Stimulated activated CD4-positive, alpha-beta T cell treated with anti-CD3 and anti-CD28 coated beads, Interleukin-2, amount 100 ng/mL, for 24 hours (primary cell): ENCODE measurements at places on chromosomes 7 and 10.

DNA sequence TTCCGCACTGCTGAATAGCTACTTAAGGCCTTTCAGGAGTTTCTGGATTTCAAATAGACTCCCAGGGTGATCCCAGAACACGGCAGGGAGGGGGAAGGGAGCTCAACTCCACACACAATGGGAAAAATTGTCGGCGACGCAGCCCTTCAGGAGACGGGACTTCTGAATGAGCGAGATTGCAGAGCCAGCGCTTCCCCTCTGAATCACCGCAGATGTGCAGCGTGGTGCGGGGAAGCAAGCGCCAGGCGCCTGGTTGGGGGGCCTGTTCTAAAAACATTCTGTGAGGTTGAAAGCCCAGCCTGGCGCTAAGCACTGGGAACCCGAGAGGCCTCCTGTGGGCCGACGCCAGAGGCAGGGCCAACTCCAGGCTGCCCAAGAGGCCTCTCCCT lies 163.3 kb downstream of the MAD1L1 start:
- no peak for DNase-seq

DNA sequence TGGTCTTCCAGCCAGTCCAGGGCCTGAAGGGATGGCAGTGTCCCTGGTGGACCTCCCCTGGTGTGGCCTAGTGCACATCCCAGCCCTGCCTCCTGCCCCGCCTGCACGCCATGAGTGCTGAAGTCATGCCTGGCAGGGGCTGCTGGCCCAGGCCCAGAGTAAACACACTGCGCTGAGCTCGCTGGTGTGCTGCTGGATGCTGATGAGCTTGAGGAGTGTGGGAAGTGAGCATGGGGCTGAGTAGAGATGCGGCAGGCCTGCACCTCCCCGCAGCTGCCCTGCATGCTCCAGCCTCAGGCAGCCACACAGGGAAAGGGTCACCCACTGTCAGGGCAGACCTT lies 43.2 kb downstream of the HTRA1 start:
- DNase-seq = no peak

- no peak for DNase-seq
Observed at GRCh38 chr7:24723178-24723530, 34.1 kb downstream of the GSDME start.

DNA sequence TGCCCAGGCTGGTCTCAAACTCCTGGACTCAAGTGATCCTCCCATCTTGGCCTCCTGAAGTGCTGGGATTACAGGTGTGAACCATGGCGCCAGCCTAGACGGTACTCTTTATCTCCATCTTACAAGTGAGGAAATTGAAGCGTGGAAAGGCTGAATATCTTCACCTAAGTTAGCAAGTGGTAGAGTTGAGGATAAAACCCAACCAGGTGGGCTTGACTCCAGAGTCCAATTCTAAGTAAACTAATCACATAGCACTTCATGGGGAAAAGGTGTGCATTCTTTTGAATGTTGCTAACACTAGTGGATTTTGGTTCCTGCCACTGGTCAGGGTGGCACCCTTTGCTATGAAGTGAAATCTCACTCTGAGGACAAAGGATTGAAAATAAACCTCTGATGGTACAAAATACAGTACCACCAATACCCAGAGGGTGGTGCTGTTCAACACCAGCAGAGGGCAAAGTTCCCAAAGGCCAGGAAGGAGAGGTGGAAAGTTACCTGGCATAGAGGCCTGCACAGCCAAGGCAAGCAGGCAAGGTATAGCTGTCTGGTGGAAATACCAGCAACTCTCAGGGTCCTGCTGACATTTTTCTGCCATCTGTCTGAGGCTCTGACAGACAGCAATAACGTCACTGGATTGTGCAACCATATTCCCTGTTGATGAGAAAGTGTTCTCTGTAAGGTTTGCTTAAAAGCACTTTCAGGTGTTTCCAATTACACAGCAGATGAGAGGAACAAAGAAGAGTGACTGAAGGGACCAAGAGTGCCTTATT lies 17.6 kb downstream of the ZDHHC16 start:
- no peak for DNase-seq

GRCh38 chr7:131747658-131748232 lies 191.3 kb upstream of the PODXL start:
- DNase-seq = no peak

- DNase-seq = no peak
Observed at GRCh38 chr10:88953662-88954061, 1.1 kb upstream of the ACTA2 start.

GRCh38 chr10:8006274-8006999 lies 48.1 kb upstream of the GATA3 start:
- no peak for DNase-seq

- no peak for DNase-seq
Observed at GRCh38 chr10:10817609-10818008, 200.1 kb upstream of the CELF2 start.

GRCh38 chr7:27576360-27576944 lies 86.2 kb downstream of the HIBADH start:
- no peak for DNase-seq

GRCh38 chr10:44395396-44395795 lies 10.5 kb upstream of the CXCL12 start:
- no peak for DNase-seq

- DNase-seq = no peak
Observed at GRCh38 chr10:70674560-70675495, 2.5 kb downstream of the ADAMTS14 start.

DNA sequence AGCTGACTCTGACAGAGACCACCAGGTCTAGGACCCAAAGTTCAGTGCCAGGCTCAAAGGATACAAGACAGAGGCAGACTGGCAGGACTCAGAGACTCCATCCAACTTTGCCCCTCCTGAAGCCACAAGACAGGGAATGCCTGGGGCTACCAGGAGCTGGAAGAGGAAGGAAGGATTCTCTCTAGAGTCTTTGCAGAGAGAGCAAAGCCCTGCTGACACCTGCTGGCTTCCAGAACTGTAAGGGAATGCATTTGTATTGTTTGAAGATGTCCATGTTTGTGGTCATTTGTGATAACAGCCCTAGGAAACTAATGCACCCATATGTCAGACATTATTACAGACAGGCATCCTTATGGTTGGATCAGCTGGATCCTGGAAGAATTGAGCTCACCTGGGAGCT lies 132.3 kb upstream of the C7orf33 start:
- DNase-seq = no peak

GRCh38 chr7:136956232-136956631 lies 87.8 kb downstream of the CHRM2 start:
- DNase-seq = no peak

GRCh38 chr7:104794154-104794553 lies 219.9 kb upstream of the KMT2E start:
- no peak for DNase-seq

- no peak for DNase-seq
Observed at GRCh38 chr7:135409845-135410542, 99.9 kb downstream of the CNOT4 start.

DNA sequence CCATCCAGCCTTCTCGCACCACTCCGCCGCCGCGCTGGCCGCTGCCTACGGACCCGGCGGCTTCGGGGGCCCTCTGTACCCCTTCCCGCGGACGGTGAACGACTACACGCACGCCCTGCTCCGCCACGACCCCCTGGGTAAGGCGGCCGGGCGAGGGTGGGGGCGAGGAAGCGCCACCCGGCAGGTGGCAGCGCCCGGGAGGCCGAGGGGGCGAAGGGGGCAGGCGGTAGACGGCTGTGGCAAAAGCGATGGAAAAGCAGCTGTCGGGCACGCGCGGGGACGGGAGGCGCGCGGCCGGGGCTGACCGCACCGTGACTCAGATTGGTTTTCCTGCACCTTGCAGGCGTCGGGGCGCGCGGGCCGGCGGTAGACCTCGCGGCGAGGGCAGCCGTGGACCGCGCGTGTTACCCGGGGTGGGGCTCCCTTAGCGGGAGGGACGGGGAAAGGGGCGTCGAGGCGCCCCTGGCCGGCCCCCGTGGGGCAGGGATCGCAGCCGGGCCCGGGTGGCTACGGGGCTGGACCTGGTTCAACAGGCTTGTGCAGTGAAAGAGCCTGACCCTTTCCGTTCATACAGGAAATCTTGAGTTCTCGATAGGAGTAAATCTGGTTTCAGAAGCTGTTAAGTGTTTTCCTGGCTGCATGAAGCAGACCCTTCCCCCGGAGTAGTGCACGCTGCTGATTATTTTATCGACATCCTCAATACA lies 608 bp downstream of the HHEX start:
- DNase-seq = peak; percentile 62

GRCh38 chr10:132480356-132480755 lies 57.2 kb upstream of the INPP5A start:
- DNase-seq = no peak

GRCh38 chr7:65475734-65476319 lies 102.2 kb downstream of the ZNF92 start:
- DNase-seq = no peak

- DNase-seq = no peak
Observed at GRCh38 chr7:117269886-117270285, 53.0 kb downstream of the WNT2 start.

- no peak for DNase-seq
Observed at GRCh38 chr10:98351831-98352402, 63.1 kb downstream of the PYROXD2 start.

- DNase-seq = no peak
Observed at GRCh38 chr10:97195706-97196222, 10.0 kb upstream of the SLIT1 start.

GRCh38 chr10:2627969-2628368 lies 439.4 kb upstream of the PFKP start:
- DNase-seq = no peak

GRCh38 chr7:105642264-105642663 lies 61.0 kb upstream of the EFCAB10 start:
- no peak for DNase-seq

GRCh38 chr10:131233611-131234258 lies 77.8 kb downstream of the TCERG1L start:
- no peak for DNase-seq

DNA sequence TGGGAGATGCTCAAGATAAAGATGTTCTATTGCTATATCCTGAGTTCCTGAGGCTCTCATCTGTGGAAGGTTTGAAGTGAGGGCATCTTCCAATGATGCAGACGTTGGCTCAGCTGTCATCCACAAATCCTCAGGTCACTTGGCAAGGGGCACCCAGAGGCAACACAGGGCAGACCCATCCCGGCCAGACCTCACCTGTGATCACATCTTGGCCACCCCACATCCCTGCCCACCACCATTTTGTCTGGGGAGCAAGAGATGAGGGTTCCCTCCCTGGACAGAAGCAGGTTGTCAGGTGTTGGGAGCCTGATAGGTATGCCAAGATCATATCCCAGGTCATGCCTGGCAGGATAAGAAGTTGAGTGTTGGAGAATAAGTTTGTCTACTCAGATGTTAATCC lies 918.2 kb upstream of the ZNF722 start:
- DNase-seq = no peak

DNA sequence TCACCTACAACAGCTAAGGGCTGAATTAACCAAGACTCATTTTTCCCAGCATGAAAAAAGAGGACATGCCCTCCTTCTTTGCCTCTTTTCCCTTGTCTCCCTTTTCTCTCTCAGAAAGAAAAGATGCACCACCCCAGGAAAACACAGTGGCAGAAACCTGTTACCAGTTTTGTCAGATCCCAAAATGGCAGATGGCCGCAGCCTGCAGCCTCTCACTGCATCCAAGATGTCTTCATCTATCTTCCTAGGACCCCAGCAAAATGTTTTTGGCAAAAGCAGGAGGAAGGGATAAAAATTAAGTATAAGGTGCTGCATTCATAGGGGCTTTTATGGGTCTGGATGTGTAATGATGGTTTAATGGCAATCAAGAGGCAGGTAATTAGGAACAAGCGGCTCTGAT lies 266.6 kb upstream of the NPVF start:
- no peak for DNase-seq

DNA sequence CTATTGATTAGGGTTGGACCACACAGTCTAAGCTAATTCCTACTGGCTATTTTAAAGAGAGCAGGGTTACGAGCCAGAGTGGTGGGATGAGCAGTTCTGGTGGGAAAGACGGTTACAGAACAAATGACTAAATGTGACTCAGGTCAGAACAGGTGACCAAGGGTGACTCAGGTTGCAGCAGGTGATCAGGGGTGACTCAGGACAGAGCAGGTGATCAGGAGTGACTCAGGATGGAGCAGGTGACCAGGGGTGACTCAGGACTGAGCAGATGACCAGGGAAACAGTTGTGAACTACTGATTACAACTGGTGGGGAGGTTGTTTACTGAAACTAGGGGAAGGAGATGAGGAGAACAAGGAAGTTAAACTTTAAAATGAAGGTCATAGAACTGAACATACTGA lies 366.3 kb downstream of the ABCA13 start:
- DNase-seq = no peak

DNA sequence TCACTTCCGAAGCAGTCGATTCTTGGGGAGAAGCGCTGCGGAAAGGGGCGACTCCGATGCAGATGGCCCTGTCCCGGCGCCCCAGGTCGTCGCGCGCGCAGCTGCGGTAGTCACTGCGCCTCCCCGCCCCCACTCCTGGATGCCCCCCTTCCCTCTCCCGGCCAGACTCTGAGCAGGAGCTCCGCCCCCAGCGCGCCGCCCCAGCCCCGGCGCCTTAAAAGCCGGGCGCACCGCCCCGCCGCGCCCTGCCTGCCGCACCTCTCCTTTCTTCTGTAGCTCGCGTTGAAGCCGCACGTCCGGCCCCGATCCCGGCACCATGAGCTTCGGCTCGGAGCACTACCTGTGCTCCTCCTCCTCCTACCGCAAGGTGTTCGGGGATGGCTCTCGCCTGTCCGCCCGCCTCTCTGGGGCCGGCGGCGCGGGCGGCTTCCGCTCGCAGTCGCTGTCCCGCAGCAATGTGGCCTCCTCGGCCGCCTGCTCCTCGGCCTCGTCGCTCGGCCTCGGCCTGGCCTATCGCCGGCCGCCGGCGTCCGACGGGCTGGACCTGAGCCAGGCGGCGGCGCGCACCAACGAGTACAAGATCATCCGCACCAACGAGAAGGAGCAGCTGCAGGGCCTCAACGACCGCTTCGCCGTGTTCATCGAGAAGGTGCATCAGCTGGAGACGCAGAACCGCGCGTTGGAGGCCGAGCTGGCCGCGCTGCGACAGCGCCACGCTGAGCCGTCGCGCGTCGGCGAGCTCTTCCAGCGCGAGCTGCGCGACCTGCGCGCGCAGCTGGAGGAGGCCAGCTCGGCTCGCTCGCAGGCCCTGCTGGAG lies at the start of gene INA:
INA (plus strand) TSS at position 243 of the 817 bp plus-strand sequence; CDS start at position 317, 74 bp downstream.
- DNase-seq = peak; percentile 20
